ENCODE measurements at places on chromosomes 11 and 22. TPM values are rescaled to one million over a fixed set of nuclear protein-coding genes. Genes with fewer than 3 reads are reported as not detected.

EP300 gene
- total RNA-seq, result 82.3 TPM

OR52E8 gene
- total RNA-seq, result not detected

ADAMTS15 gene
- total RNA-seq, result 15.0 TPM

HBG1 gene
- not detected for total RNA-seq

RRP8 gene
- 10.6 TPM for total RNA-seq

MS4A4A gene
- 134 TPM for total RNA-seq

FADS3 gene
- 135 TPM for total RNA-seq

NXPE4 gene
- 0.22 TPM for total RNA-seq

MPPED2 gene
- total RNA-seq, result 32.4 TPM

PHLDB1 gene
- total RNA-seq, result 137 TPM

OR10D3 gene
- total RNA-seq, result not detected

MS4A7 gene
- total RNA-seq, result 119 TPM

VWCE gene
- 1.0 TPM for total RNA-seq

ZNF280B gene
- total RNA-seq, result not detected

PANX2 gene
- total RNA-seq, result not detected

LARGE1 gene
- total RNA-seq, result 28.8 TPM

POU2AF2 gene
- total RNA-seq, result not detected

PATE2 gene
- not detected for total RNA-seq

MOGAT2 gene
- 0.57 TPM for total RNA-seq

SLC35C1 gene
- total RNA-seq, result 60.7 TPM

TTC12 gene
- total RNA-seq, result 11.0 TPM

OSBP gene
- 43.8 TPM for total RNA-seq

CYB5R2 gene
- 6.6 TPM for total RNA-seq

MPEG1 gene
- total RNA-seq, result 46.4 TPM

MUC5AC gene
- total RNA-seq, result not detected

LGR4 gene
- 41.3 TPM for total RNA-seq

TSSK2 gene
- total RNA-seq, result not detected

TYMP gene
- 129 TPM for total RNA-seq

BACE1 gene
- total RNA-seq, result 21.6 TPM

FAM83F gene
- 0.17 TPM for total RNA-seq

C11orf91 gene
- 1.6 TPM for total RNA-seq
